ENCODE measurements at places on chromosomes 11 and 22.

DNA sequence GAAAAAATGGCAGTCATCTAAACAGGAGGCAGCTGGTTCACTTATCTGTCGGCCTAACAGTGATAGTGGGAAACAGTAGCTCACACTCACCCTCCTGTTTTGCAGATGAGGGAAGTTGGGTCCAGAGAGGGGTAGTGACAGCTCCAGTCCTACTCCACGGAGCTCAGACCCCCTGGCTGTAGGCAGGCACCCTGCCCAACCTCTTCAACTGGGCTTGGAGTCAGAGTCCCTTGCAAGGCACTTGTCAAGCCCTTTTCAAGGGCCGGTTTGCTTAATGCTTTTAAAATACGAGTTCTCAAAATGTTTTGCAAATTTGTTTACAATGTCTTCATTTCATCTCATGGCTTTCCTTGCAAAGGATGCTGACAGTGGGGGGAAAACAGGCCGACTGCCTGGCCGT, 75.1 kb downstream of the BMAL1 start:
- DNase-seq = no peak

- DNase-seq = no peak
These were observed 35.3 kb upstream of the SEPTIN5 start for GRCh38 chr22:19678949-19679521.

DNA sequence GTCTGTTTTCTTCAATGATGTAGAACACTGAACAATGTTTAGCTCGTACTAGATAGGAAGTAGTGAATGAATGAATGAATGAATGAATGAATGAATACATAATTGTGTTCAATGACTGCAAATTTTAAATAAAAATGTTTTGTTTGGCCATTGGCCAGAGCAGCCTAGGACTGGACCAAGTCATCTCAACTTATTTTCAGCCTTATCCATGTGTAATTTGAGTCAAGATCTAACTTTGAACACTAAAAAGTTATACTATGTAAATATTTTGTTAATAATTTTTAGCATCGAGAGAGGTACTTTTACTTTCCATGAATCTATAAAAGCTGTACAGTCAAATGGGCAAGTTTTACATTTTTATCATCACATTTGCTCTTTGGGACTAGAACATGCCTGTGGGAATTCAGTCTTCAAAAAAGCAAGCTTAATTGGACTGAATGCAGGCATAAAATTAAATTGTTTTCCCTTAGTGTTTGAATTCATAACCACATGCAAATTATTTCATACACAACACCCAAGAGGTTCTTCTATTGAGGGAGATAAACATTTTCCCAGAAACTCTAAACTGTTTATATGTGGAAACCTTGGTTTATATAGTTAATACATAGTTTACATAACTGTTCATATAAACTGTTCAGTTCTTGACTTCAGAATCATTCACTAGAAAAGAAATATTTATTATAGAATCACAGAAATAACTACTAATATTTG, 222.1 kb upstream of the ANO3 start:
- no peak for DNase-seq

DNA sequence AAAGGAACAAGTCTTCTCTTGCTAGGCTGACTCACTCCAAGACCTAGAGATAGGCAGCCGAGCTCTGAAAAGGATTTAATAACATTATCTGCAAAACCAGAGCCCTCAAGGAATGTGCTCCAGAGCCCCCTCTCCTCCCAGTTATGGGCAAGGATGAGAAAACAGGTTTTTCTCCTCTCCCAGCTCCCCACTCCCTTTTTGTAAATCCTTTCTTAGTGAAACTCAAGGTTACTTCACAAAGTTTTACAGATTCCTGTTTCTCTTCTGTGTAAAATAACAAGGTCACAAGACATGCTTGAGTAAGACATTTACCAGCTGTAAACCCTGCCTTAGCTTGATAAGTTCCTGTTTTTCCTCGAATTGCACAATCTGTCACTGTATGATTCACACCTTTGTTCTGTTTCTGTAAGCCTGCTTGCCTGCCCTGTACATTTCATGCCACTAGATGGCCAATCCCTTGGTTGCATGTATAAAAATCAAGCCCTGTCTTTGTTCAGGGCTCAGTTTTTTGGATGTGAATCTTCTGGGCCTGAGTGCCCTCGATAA, 489.4 kb downstream of the KCNA4 start:
- DNase-seq = peak; percentile 73
